ENCODE measurements at places on chromosomes 2 and 18. TPM values are rescaled to one million over a fixed set of nuclear protein-coding genes. Genes with fewer than 3 reads are reported as not detected.

Gene SIGLEC15
- not detected for total RNA-seq

Gene SERPINB3
- not detected for total RNA-seq

DNA sequence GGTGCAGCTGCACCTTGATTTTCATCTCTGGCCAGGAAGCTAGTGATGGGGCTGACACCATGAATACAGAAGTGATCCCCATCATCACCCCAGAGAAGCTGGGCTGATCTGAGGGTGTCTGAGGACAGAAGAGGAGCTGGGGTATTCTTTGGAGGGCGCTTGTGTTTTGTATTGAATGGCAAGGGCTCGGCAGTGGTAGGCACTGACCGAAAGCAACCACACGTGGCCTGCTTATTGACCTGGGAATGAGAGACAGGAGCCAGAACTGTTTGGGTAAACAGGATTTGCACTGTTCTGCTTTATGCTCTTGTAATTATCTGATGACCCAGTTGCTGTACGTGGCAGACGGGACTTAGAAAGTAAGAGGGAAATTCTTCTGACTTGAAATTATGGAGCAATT, 62.6 kb upstream of the RPL31 start:
- no peak for DNase-seq

GRCh38 chr2:97355887-97356286, 233.8 kb downstream of the ANKRD36B start:
- DNase-seq = peak; percentile 4

Gene GRHL1
- total RNA-seq = 0.64 TPM

Data from activated CD8-positive, alpha-beta memory T cell treated with anti-CD3 and anti-CD28 coated beads, Interleukin-2, amount 10 ng/mL, durations not matched to agents 7 days and 5 days (primary cell).